Head of caudate nucleus (tissue), 42 donors: ENCODE measurements at places on chromosomes 12 and 14.

DNA sequence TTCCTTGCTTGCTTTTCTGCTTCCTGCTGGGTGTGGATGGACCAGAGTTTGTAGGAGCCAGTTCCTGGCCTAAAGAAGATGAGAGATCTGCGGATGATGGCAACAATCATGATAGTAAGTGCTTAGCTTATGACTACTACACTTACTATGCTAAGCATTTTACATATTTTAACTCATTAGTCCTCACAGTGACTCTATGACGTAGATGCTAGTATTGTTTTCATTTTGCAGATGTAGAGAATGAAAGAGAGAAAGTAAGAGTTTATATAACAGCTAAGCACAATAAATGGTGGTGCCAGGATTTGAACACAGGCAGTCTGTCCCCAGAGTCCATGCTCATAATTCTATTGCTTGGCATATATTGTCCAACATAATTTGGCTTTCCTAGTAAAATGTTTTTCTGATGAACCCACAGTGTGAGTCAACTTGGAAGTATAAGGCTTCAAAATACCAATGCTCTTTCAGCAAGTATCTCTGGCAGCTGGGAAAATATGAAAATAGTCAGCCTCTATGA, 363.2 kb upstream of the DDHD1 start:
- no peak for DNase-seq

DNA sequence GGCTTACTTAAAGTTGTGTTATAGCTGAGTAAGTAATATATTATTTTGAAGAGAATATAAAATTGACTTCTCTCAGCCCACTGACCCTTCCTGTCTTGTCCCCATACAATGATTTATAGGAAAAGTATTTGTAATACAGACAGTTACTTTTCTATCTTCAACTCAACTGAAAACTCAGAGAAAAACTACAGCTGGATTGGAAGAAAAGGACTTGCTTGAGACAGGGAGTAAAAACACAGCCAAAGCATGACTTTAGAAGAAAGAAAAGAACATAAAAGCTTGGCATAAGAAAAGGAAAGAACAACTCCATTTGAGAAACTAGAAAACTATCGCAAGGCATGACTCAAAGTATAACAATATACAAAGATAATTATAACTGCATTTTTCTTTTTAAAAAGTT, 57.5 kb downstream of the MSRB3 start:
- DNase-seq = no peak

DNA sequence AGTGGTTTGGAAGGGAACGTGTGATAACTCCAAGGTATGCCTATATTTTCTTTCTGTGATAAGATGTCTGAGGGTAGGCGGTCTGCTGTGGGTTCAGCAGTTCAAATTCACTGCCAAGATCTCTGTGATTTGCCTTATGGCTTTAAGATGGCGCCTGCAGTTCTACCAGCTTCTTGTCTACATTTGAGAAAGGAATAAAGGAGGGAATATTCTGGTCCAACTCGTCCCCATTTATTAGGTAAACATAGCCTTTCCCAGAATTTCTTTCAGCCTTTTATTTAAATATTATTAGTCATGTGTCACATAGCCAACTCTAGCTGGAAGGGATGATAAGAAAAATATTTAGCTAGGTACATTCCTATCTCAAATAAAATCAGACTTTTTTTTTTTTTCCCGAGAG, 48.8 kb downstream of the KCNJ8 start:
- no peak for DNase-seq

DNA sequence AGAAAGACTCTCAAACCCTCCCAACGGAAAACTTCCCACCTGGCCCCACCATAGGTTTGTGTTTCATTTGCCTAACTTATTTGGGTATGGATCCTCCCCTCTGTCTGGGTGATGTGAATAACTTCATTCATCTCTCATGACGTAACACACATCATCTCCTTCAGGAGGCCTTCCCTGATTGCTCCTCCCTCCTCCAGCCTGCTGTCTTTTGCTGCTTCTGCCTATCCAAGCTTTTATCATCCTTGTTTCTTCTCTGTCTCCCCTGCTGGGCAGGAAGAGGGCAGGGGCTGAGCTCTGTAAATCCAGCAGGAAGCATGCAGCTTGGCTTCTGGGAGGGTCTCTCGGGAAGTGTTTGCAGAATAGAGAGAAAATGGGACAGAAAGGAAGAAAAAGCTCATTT, 766.0 kb upstream of the TBX3 start:
- DNase-seq = no peak

DNA sequence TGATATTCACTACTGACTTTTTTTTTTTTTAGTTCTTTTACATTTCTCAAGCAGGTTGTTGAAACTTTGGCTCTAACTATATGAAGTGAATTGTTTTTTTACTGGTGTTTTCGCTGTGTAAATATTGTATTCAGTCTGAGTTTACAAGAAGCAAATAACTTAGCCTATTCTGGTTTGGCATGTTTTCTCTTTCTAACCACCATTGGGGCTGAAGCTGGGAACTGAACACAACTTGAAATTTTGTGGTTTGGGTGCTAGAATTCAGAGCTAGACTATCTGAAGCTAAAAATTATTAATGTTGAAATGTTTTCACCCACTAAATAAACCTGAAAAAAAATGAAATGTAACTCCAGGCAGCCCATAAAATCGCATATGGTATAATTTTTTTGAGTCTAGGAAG, 37.2 kb downstream of the RAD51B start:
- DNase-seq = no peak
